ENCODE measurements at places on chromosomes 1 and 21. TPM values are rescaled to one million over a fixed set of nuclear protein-coding genes. Genes with fewer than 3 reads are reported as not detected.

GRCh38 chr1:211355873-211356272, 29.2 kb downstream of the TRAF5 start:
- no peak for DNase-seq

- DNase-seq: no peak
Measured at GRCh38 chr1:236168716-236169429, 26.5 kb downstream of the GPR137B start.

DNA sequence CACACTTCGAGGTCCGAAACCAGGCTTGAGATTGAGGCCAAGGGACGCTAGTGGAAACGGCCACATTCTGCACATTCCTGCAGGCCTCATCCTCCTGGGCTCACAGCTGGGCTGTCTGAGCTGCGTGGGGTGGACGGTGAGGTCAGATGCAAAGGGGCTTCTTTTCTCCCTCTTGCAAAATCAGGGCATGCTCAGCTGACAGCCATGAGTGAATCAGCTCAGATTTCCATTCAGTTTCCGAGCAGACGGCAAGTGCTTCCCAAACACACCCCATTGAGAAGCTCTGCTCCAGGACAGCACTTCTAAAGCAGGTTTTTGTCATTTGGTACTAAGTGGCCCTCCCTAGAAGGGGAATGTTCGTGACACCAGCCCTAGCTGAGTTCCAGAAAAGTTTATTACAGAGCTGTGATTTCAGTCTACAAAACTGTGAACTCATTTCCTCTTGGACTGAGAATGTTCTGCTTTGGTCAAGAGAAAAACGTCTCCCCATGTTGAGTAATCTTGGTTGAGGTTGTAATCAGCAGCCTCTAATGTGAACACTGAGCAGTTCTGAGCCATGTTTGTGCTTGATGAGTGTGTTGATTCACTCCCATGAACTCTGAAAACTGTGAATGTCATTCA, 10.0 kb downstream of the PDPN start:
- no peak for DNase-seq

- no peak for DNase-seq
Measured at GRCh38 chr1:25568834-25569596, 25.6 kb downstream of the LDLRAP1 start.

LTN1 gene
- 18.6 TPM for polyA plus RNA-seq

KPRP gene
- not detected for polyA plus RNA-seq

PLA2G4A gene
- polyA plus RNA-seq: not detected
